ENCODE measurements at places on chromosomes 6 and 20.

- no peak for DNase-seq
Observed at GRCh38 chr6:39007575-39007974, 41.0 kb upstream of the GLP1R start.

DNA sequence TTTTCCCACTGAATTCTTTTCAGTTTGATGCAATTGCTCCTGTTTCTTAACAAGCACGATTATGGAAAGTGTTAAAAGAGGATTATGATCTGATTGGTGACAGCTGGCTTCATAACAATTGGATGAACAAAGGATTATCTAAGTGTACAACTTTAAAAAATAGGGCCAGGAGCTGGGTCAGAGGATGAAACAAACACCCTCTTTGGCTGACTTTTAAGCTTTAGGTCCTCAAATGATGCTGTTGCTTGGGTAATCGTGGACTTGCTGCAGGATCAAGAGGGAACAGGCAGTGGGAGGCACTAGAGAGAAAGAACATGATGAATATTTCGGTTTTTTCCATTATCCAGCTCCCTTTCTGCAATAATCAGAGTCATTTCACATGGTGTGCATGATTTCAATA, 35.5 kb upstream of the TMX4 start:
- DNase-seq = no peak

DNA sequence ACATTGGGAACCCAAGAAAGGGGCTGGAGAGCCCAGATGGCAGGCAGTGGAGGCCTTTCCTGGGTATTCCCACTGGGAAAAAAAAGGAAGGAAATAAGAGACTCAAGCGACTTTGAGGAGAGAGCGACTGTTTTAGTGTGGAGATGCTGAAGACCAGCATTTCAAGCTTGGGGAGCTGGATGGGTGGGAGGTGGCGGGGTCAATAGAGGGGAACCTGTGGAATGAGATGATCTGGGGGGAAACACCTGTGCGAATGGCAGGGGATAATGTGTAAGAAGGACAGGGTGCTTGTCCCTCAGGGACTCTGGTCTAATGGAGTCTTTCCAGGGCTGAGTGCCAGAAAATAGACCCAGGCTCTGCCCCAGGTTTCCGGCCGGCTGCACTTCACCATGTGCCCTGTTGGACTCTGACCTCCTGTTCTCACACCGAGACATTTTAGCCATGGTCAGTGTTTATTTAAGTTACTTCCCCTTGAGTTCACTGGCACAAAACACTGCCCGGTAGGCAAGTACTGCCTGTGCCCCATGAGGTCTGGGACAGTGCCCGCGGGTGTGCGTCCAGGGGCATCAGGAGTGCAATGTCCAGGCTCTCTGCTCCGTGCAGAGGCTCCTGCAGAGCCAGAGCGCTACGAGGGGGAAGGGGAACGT, 50.4 kb upstream of the NKX2-2 start:
- no peak for DNase-seq

GRCh38 chr20:13661070-13661685, 22.4 kb upstream of the TASP1 start:
- DNase-seq = no peak

DNA sequence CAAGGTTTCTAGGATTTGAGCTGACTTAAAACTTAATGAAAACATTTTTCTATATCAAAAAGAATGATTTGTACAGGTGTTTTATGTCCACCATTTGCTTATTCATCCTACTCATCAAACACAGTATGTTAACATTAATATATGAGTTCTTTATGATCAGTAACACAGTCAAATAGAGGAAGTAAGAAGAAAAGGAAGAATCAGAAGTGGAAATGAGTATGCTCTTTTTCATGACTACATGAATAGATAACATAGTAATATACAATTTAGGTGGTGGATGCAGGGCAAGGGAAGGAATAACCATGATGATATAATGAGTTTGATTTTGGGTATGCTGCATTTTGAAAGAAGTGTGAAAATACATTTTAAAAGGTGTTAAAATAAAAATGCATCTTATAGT, 16.5 kb downstream of the KPNA5 start:
- no peak for DNase-seq

GRCh38 chr20:44896583-44896982, 11.1 kb downstream of the YWHAB start:
- no peak for DNase-seq

GRCh38 chr20:33604084-33604990, 57.8 kb upstream of the C20orf144 start:
- no peak for DNase-seq

DNA sequence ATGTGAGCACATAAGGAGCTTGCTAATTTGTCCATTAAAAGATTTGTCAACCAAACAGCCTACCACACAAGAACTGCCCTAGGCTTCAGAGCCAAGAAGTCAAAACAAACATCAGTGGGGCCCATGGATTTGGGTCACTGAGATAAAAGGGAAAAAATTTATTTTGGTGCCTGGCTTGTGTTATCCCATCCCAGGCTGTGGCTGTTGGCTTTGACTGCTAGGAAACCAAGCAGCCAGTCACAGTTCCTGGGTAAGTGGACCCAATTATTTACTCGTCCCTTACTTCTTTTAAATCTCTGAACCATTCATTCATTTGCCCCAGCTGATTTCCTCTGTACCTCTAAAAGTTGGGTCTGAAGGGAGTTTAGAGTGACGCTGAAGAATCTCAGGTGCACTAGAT, 41.3 kb downstream of the EDN1 start:
- DNase-seq = no peak

- DNase-seq = no peak
Observed at GRCh38 chr6:52475307-52475706, 55.2 kb downstream of the EFHC1 start.

GRCh38 chr6:118625833-118626232, 25.6 kb downstream of the CEP85L start:
- no peak for DNase-seq

- DNase-seq = no peak
Observed at GRCh38 chr20:40262219-40262618, 426.8 kb downstream of the MAFB start.

DNA sequence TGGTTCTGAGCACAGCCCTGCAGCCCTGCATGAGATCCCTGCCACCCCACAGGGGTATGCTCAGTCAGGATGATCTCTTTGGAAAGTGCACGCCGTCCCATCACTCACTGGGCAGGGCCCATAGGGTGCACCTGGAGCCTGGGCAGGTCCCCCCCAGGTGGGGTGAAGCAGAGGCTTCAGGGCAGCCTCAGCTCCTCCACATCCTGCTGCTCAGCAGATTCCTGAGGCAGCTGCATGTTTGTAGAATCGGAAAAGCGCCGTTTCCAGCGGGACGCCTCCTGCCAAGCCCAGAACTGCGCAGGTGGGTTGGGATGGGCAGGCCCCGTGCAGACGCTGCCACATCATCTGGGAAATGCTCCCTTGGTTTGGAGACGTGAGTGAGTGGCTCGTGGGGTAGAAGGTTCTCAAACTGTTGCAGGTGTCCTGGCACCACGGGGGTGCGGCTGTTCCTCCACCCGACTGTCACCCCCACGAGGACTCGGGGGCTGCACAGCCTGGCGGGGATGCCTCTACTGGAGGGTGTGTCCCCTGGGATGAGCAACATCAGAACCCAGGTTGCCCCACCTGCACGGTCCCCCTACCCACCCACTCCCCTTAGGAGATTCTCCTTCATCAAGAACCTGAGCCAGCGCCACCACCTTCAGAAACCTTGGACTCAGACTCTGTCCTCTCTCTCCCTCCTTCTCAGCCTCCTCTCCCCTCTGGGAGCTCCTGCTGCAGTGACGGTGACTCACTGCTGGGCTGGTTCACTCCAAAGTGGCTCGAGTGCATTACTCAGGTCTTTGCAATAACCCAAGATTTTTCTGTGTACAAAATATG, 334.1 kb downstream of the TAF4 start:
- DNase-seq = no peak

GRCh38 chr6:120489941-120490340, 844.3 kb downstream of the TBC1D32 start:
- DNase-seq = no peak

- no peak for DNase-seq
Observed at GRCh38 chr6:44285552-44286284, 15.5 kb downstream of the TMEM151B start.

- no peak for DNase-seq
Observed at GRCh38 chr6:167094436-167094819, 28.5 kb upstream of the CCR6 start.

GRCh38 chr6:121321282-121321681, 13.0 kb downstream of the TBC1D32 start:
- no peak for DNase-seq

GRCh38 chr6:109315341-109316110, 66.7 kb downstream of the CD164 start:
- DNase-seq = no peak

DNA sequence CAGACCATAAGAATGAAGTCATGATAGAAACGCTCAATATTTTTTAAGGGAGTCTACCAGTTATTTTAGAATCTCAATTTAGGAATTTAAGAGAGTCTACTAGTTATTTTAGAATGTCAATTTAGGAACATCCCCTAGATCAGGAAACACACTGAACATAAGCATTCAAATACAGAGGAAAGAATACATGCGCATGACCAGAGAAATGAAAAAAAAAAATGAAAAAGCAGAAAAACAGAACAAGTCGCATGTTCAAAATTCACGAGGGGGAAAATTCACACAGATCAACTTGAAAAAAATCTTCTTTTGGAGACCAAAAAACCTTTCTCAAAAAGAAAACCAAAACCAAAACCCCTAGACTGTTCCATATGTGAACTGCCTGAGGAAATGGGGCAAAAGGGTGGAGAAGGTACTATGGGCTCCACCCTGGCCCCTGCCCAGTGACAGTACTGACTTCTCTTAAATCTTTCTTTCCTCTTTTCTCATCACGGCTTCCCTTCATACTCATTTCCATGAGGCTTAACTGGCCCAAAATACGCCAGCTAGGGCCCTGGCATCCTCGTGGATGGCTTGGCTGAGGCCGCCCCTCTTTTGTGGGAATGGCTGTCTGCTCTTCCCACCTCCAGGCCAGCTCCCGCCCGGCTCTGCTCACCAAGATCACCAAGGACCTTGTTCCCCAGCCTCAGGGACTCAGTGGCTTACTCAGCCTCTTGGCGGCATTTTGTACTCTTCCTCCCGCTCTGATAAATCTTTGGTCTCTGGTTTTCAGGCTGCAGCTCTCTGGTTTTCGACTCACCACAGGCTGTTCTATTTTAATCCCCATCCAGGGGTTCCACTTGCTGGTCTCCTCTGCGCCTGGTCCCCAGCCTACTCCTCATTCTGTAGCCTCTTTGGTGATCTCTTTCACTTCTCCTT, 11.2 kb downstream of the ZBTB2 start:
- DNase-seq = no peak

GRCh38 chr6:130833569-130833968, 6.4 kb downstream of the SMLR1 start:
- no peak for DNase-seq

DNA sequence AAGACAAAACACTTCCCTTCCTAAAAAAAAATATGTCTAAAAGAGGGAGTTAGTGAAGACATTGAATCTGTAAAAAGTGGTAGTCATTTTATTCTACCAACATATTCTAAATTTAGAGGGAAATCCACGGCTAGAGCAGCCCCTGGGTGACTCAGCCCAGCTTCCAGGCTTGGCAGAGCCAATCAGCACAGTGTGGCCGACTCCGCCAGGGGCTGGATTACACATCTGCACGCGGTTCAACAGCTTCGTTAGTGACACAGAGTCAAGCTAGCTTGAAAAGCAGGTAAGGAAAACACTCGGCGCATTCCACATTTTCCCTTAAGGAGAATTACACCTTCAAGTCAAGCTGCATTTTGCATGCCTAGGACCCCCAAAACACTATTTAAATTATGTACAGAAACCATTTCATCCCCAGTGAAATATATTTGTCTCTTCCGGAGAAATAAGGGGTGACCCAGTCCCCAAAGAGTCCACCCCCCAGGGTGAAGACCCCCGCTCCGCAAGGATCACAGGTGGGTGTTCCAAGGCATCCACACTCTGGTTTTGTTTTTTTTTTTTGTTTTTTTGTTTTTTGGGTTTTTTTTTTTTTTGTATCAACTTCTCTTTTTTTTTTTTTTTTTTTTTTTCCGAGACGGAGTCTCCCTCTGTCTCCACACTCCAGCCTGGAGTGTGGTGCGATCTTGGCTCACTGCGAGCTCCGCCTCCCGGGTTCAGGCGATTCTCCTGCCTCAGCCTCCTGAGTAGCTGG, 58.4 kb upstream of the ARID1B start:
- DNase-seq = no peak

Measured in stimulated activated CD4-positive, alpha-beta T cell treated with anti-CD3 and anti-CD28 coated beads, Interleukin-1b, Interleukin-23, amount 100 ng/mL, for 1 hour (primary cell).